ENCODE measurements at places on chromosomes 6 and 20.

- DNase-seq = no peak
These were observed 5.7 kb upstream of the CITED2 start for GRCh38 chr6:139380168-139380567.

GRCh38 chr20:20207291-20207690 is 155.0 kb downstream of the CFAP61 start:
- peak; percentile 43 for DNase-seq

DNA sequence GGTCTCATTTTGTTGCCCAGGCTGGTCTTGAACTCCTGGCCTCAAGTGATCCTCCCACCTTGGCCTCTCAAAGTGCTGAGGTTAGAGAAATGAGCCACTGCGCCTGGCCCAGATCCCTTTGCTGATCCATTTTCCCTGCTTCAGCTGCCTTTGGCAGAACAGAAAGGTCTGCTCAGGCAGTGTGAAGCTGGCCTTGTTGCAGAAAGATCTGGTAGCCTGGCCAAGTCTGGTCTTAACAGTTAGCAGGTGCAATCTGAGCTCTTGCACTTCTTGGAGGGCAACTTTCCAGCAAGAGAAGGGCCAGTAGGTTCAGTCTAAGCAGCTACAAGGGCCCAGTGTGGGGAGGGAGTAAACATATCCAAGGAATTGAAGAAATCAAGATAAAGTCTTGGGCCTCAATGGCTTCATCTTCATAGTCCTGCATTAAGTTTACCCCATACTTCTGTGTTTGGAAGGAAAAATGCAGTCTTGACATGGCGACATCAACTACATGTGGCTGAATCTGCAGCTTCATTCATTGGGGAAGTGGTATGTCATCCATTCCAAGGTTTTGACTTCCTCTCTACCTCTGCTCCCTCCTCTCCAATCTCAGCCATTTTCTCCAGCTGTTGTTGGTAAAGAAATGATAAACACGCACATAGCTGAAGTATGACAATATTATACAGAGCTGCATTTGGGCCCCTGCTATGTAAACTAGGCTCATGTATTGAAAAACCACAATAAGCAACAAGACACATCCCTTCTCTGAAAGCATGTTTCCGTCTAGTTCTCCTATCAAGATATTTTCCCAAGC is 39.0 kb upstream of the NEDD9 start:
- no peak for DNase-seq

- no peak for DNase-seq
These were observed 808.4 kb upstream of the CITED2 start for GRCh38 chr6:140182821-140183220.

GRCh38 chr6:52881996-52882841 is 27.3 kb downstream of the GSTA3 start:
- DNase-seq = peak; percentile 58

GRCh38 chr20:8244637-8245036 is 112.6 kb downstream of the PLCB1 start:
- DNase-seq = no peak

DNA sequence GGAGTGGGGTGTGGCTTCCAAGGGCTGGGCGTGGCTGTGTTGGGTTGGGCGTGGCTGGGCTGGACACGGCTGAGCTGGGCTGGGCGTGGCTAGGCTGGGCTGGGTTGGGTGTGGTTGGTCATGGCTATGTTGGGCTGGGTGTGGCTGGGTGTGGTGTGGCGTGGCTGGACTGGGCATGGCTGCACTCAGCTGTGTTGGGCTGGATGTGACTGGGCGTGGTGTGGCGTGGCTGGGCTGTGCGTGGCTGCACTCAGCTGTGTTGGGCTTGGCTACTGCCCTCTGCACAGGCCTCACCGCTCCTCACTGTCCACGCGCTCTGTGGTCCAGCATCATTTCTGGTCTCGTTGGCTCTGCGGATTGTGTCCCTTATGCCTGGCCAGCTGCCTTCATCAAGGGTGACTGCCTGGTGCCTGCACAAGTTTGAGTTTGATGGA is 43.5 kb upstream of the SLCO4A1 start:
- no peak for DNase-seq

- DNase-seq = no peak
These were observed 67.5 kb downstream of the MTHFD1L start for GRCh38 chr6:150932996-150933395.

GRCh38 chr6:146997062-146997461 is 207.2 kb upstream of the STXBP5 start:
- no peak for DNase-seq

GRCh38 chr20:7240490-7240889 is 473.0 kb downstream of the BMP2 start:
- DNase-seq = no peak

DNA sequence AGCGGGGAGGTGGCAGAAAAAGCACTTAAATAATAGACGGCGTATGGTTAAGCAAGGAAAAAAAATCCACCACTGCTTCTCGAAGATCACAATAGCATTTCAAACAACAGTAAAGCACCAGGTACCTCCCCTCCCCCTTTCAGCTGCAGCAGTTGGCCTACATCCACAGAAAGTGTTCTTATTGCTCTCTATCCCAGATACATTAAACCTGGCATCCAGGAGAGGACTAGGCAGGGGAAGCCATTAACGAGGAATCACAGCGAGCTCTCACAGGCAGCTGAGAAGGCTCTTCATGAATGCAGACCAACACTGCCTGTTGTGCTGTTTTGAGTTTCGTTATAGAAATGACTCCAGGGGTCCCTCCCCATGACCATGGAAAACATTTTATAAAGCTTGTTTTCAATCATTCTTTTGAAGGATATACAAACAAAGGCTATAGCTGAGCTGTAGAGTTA is 11.8 kb downstream of the FYN start:
- no peak for DNase-seq

DNA sequence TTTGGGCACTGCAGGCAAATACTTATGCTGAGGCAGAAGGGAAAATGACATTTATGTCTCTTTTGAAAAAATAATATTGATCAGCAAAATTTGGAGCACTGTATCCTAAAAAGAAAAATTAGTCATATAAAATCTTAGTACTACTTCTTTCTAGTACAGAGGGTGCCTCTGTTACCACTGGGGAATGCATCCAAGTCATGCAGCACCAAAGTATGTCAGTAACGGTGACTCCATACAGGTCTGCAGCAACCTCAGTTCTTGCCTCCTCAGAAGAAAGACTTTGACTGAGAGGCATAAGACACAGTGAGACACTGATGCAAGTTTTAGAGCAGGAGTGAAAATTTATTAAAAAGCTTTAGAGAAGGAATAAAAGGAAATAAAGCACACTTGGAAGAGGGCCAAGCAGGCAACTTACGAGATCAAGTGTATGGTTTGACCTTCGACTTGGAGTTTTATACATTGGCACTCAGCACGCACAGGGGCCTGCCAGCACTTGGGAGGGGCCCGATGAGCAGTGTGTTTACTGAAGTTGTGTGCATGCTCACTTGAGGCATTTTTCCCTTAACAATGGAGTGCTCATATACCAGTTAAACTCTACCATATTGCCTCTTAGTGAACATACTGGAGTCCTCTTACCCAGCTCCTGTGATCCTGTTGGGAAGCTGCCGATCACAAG is 1244.8 kb downstream of the EPHA7 start:
- DNase-seq = no peak

GRCh38 chr6:29925727-29926412 is 16.5 kb upstream of the HLA-A start:
- DNase-seq = no peak

DNA sequence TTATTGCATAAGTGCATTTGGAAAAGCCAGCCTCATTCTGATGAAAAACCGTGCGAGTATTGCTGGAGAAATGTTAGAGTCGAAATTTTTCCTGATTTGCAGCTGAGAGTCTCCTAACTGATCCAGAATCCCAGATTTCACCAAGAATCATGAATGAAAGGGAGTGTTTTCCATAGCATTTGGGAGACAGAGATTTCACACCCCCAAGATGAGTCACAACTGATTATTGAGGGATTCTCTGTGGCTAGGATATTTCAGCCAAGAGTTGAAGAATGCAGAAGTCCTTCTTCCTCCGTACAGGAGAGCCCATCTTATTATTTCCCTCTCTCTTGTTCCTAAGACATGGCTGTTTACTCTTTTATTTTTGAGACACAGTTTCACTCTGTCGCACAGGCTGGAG is 82.2 kb upstream of the SALL4 start:
- DNase-seq = no peak

DNA sequence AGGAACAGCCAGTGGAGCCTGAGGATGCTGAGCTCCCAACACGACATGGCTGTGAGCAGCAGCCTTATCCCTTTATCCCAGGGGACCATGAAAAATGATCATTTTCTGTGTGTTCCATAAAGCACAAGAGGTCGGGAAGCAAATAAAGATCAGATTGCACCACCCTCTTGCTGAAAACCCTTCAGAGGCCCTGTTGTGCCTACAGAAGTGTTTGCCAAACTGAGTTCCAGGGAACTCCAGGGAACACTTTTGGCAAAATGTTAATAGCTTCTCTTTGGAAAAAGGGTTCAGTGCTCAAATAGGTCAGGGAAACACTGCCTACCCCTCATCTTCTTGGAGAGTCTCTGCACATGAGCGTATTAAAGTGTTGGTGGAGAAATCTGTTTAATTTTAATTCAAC is 24.4 kb downstream of the ARMC2 start:
- no peak for DNase-seq

- no peak for DNase-seq
These were observed 267.9 kb upstream of the SASH1 start for GRCh38 chr6:148074738-148075137.

- DNase-seq = no peak
These were observed 490 bp downstream of the MMUT start for GRCh38 chr6:49462599-49462926.

- DNase-seq = peak; percentile 63
These were observed 9.0 kb downstream of the ADA start for GRCh38 chr20:44642203-44643153.

DNA sequence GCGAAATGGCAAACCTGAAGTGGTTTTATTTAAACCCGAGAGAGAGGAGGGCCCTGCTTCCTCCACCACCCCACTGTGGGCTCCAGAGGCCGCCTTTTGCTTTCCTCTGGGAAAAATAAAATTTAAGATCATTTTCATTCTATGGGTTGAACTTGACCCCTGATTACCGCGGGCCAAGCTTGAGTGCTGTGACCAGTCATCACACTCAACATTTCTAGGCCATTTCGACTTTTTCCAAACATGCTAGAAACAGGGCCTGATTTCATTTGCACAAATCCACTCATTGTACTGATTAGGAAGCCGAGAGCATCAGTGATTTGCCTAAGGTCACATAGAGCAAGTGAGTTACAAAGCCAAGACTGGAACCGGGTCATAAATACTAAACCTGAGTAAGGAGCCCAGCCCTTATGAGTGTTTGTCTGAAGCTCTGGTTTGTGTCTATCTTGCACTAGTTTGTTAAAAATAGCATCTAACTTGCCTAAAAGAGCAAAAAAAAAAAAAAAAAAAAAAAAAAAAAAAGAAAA is 179.7 kb downstream of the DLL1 start:
- DNase-seq = no peak

DNA sequence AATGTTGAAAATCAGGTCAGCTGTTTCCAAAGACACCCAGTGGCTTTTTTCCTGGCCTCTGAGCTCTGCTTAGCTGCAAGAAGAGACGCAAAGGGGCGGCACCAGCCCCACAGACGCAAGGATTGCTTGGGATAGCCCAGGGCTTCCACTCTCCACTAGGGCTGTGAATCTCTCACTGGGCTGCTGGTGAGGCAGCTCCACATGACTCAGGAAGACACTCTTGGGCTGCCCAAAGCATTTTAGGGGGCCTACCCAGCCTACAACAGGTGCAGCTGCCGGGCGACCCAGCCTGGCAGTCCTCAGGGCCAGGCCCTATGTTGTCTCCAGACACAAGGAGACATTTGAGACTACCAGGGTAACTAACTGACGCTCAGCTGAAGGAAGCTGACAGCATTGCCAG is 59.8 kb downstream of the FAM50B start:
- DNase-seq = no peak

DNA sequence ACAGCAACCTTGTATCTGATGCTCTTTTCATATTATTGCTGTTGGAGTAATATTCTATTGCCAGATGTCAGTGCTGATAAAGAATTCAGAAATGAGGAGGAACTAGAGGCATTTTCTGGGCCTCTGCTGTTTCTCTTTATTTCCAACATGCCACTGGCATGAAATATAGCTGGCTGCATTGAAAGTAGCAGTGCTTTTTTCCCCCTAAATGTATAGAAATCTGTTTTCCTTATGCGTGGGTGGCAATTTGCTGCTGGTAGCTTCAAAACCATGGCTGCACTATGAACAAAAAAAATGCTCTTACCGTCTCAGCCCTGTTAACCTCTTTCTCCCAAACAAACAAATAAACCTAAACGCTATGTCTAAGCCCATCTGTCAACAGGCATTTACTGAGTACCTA is 442.3 kb upstream of the AGPAT4 start:
- no peak for DNase-seq

DNA sequence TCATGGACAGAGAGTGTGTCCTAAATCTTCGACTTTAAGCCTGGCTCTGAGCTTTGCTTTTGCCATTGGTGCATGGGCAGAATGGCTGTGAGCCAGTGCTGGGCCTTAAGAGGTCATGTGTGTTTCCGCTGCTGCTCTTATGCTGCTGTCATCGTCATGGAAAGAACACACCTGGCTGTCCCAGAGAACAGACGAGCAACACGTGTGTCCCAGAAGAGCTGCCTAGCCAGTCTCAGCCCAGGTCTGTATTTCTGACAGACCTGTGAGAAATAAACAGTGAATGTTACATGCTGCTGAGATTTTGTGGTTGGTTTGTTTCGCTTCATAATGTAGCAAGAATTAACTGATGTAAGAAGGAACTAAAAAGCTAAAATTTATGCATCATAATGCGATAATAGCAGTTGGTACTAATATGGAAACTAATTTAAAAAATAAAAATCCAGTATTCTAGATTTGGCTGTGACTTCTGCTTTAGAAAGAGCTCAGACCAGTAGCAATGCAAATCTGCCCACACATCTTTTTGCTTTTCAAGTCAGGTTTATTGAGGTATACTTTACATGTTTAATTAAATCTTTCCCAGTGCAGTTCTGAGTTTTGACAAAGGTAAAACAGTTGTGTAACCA is 11.5 kb upstream of the SCP2D1 start:
- no peak for DNase-seq

GRCh38 chr6:160082627-160083026 is 39.0 kb upstream of the SLC22A1 start:
- no peak for DNase-seq

DNA sequence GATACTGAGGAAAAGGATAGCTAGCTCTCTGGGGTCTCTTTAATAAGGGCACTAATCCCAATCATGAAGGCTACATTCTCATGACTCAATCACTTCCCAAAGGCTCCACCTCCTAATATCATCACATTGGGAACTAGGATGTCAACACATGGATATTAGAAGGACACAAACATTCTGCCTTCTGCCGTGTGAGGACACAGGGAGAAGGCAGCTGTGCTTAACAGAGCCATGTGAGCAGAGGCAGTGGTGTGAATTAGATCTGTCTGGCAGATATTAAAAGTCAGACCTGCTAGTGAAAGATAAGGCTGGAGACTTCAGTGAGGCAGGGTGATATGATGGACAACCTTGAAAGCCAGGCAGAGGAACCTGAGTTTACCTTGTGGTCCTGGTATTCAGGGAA is 341.9 kb downstream of the ARHGAP18 start:
- DNase-seq = no peak

GRCh38 chr6:43935921-43936439 is 166.0 kb downstream of the VEGFA start:
- no peak for DNase-seq

- DNase-seq = no peak
These were observed 7.1 kb upstream of the LKAAEAR1 start for GRCh38 chr20:64091340-64091739.

GRCh38 chr6:122392564-122393350 is 6.7 kb upstream of the HSF2 start:
- DNase-seq = no peak

GRCh38 chr6:36493859-36494258 is 51.1 kb downstream of the KCTD20 start:
- no peak for DNase-seq

GRCh38 chr6:28743271-28743789 is 180.5 kb downstream of the TRIM27 start:
- no peak for DNase-seq

All from MM.1S (cell line).